Thymus (tissue), 14 donors: ENCODE measurements at places on chromosomes 3 and 15. TPM values are rescaled to one million over a fixed set of nuclear protein-coding genes. Genes with fewer than 3 reads are reported as not detected.

DNA sequence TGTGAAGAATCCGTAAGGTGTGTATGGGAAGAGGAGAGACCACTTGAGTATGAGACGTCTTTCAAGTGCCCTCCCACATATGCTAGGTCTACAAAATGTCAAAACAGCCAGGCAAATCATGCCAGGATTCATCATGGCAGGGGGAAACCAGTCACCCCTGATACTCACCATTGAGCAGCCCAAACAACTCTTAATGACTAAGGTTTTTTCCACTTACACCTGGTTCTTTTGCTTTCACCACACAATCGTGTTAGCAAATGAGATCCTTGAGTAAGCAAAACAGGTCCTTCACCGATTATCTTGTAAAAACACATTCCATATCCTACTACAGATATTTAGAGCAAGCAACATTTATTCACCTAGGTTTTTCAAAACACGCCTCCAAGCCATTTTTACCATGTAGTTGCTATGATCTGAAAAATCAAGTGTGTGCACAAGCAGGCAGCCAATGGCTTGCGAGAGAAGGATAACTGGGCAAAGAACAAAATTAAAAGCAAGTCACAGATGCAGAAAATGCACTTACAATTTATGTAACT lies 177.5 kb upstream of the LPP start:
- peak; percentile 69 for DNase-seq

DNA sequence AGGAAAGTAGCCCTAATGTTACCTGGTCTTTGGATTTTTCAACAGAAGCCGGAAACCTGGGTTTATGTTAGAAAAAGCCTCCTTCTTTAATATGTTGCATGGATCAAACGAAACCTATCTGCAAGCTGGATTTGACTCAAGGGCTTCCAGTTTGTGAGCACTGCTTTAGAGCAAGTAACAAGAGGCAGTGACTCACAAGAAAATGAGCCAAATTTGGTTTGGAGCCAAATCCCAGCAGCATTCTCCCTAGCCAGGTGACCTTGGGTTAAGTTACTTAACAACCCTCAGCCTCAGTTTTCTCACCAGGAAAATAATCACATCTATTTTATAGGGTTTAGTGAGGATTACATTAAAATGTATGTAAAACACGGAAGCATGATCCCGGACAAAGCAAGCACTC lies 215.2 kb upstream of the PRICKLE2 start:
- DNase-seq = no peak

DNA sequence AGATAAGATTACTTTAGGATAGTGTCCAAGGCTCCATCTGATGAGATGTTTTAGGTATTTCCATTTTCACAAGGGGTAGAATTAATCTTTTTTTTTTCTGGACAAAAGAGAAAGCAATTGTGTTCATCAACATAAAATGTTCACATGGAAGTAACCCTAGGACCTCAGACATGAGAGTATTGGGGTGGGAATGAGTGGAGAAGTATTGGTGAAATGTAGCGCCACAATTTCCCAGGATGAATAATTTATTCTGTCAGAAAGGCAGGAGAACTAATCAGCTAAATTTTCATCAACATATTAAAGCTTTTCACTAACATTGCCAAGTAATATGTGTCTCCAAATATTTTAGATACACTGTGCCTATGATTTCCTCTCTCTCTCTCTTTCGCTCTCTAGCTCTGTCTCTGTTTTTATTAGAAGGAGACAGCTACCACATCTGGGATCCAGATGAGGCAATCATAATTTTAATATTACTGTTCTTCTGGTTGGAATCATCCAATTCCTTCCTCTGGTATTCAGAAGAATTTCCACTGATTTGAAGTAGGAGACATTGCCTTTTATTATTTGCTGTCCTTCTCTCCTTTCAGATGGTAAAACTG lies 21.6 kb upstream of the ZNF280D start:
- no peak for DNase-seq

DNA sequence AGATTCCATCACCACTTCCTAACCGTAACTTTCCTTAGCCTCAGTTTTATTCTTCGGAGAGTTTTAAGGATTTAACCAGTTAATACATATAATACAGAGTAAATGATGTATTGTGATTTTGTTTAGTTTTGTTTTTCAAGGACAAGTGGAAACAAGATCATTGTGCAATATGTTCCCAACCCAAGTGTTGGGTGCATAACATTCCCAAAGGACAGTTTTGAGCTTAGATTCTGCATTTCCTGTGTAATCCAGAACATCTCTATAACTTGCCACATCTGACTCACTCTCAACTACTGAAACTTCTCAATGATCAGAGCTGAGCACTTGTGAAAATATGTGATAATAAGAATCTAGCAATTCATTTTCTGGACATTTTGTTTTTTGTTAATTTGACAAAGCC lies 466.1 kb upstream of the PPP2R3A start:
- DNase-seq = no peak

GRCh38 chr3:47849699-47850563 lies 47.0 kb downstream of the DHX30 start:
- DNase-seq = no peak

DNA sequence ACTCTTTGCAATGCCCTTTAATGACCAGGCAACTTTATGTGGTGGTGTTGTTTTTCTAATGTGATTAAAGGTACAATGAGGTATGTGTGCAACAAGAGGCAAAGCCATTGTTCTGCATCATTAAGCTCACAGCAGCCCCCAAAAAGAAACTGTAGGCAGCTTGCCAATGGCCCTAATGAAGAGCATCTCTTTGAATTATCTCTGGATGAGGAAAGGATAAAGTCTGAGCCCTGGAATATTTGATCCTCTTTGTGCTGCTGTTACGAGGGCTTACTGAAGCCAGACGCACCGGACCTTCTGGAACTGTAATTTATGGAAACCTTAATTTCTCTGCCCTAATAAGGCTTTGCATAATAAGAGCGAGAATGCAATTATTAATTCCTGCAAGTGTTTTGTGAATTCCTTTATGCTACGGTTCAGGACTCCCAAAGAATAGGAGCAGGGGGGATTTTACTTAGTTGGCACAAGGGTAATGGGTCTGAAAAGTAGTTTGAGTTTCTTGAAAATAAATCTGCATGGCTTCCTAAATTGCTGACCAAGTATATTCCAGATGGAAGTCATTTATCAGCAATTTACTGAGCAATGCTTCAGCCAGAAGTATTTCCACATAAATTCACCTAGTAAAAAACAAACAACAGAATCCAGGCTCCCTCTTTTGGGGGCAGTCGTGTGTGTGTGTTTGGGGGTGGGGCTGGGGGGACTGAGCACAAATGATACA lies 193.4 kb downstream of the PDZRN3 start:
- no peak for DNase-seq

The CX3CR1 gene
- 2.3 TPM for total RNA-seq

DNA sequence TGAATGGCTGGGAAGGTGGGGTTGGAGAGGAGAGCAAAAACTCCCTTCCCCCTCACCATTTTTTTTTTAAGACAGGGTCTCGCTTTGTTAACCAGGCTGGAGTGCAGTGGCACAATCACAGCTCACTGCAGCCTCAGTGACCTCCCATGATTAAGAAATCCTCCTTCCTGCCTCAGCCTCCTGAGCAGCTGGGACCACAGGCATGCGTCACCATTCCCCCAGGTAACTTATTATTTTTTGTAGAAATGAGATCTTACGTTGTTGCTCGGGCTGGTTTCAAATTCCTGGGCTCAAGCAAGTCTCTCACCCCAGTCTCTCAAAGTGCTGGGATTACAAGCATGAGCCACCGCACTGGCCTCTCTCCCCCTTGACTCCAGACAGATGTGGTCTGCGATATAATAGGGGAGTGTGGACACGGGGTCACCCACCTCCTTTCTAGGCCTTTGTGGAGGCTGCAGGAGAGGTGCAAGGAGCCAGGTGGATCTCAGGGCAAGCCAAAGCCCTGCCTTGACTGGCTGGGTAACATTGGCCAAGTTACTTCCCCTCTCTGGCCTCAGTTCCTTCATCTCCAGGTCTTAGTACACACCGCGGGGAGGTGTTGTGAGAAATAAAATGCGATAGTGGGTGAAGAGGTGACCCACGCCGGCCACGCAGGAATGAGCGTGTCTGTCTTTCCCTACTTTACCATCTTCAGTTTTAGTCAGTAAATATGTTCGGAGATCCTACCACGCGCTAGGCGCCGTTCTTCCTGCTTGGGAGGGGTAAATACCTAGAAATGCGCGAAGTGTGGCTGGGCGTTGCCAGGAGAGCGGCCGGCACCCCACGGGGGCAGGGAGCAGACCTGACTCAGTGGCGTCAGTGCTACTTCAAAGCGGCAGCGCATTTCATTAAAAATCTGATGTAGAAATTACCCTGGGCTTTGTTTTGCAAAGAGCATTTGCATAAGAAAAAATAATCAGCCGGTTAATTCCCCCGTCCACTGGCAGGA lies 20.2 kb upstream of the CORO2B start:
- DNase-seq = no peak
